Suppressor macrophage treated with lipopolysaccharide for 4 hours (primary cell): ENCODE measurements at places on chromosomes 4 and X.
A peak's percentile ranks its signal among the peaks of the same experiment; 100 is the strongest.

DNA sequence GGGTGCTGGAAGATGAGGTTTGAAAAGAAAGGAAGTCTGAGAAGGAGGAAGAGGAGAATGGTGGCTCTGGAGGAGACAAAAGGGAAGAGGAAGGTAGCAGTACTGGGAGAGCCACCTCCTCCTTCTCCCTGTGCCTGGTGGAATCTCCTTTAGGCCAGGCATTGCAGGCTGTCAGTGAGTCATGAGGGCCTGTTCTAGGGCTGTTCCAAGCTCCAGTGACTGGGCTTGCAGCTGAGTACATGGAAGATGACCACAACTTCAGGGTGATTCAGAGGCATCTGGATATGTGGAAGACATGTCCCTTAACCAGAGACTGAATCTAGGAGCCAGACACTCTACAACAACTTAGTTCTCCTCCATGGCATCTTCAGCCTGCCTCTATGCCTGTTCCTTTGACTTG, 107.8 kb downstream of the EFNB1 start:
- peak; percentile 51 for DNase-seq

GRCh38 chr4:184174571-184175488, 42.8 kb downstream of the ENPP6 start:
- DNase-seq = no peak

DNA sequence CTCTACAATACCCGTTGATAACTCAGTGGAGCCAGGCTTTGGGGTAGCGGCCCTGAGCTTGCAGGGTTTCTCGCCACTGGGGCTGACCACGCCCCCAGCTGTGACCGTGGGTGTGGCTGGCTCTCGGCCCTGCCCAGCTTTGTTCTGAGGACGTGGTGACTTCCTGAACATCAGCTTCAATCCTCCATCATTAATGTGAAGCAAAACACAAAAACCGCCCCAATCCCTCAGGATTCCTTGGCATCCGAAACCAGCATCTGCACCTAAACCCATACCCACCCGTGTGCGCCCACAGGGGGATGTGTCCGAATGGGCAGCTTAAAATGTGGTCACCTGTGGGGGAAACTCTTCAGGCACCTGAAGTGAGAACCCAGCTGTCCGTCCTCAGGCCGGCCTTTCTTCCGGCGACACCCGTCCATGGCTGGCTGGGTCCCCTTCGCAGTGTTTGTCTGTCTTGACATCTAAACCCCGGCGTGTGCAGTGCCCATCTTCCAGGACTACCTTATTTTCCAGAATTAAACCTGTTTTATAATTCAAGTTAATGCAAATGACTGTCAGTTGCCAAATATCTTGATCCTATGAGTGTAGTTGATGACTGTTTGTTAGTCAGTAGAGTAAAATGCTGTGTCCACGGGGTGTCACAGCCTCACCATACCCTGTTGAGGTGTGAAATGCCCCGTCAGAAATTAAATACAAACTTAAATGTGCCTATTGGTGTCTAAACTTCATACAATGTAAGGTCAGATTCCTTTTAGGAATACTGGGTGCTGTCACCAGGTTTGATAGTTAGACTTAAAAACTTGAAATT, 27.3 kb downstream of the NELFA start:
- DNase-seq = no peak

GRCh38 chrX:8675006-8675630, 56.8 kb downstream of the ANOS1 start:
- no peak for DNase-seq

DNA sequence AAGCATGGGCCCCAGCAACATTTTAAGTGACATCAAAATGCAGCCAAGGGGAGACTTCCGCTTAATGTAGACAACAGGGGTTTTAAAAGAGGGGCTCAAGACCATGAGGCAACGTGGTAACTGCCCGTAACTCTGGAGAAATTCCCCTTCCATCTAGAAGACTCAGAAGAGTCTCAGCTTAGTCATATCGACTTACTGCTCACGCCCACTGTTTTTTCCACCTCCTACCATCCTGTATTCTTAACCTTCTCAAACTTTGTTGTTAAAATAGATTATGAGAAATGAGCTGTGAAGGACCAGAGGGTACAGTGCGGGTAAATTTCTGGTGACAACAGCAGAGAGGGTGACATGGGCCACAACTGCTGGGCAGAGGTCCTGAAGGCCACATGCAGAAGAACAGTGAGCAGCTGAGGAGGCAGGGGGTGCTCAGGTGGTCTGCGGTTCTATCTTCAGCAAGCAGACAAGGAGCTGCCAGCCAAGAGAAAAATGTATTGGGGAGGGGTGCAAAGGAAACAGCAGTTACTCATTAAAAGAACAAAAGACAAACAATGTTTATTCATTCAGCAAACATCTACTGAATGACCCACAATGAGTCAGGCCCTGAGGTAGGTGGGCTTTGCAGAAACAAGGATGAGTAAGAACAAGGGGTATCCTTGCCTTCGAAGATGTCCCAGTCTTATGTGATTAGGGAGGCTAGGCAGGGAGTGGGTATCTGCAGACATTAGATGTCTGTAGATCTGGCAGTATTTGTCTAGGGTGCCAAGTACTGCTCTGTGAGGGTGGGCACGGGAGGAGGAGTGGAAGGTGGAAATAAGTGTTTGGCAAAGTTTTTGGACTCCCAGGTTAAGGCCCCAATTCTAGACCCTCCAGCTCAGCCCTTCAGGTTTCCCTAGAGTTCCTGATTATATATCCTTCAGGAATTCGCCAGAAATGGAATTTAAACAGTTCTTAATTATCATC, 175.3 kb downstream of the TSPAN5 start:
- no peak for DNase-seq
